ENCODE measurements at places on chromosomes 7 and 10.

GRCh38 chr10:128596906-128597305 is 470.7 kb upstream of the MKI67 start:
- DNase-seq = no peak

DNA sequence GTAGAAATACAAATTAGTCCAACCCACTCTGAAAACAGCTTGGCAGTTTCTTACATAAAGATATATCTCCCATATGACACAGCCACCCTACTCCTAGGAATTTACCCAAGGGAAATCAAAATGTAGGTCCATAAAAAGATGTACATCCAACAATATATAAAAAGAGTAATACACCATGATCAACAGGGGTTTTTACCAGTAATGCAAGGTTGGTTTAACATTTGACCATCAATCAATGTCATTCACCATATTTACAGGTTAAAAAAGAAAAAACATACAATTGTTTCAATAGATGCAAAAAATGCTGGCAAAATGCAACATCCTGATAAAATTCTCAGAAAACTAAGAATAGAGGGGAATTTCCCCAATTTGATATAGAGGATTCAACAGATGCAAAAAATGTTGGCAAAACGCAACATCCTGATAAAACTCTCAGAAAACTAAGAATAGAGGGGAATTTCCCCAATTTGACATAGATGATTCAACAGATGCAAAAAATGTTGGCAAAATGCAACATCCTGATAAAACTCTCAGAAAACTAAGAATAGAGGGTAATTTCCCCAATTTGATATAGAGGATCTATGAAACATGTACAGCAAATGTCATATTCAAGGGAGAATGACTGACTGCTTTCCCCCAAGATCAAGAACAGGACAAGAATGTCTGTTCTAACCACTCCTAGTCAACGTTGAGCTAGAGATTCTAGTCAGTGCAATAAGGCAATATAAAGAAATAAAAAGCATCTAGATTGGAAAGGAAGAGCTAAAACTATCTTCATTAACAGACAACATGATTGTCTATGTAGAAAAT is 13.7 kb downstream of the ADAP1 start:
- DNase-seq = peak; percentile 15

- DNase-seq = no peak
These were observed 127.9 kb downstream of the ARID5B start for GRCh38 chr10:62029401-62029800.

GRCh38 chr7:79241288-79242060 is 212.0 kb downstream of the MAGI2 start:
- DNase-seq = no peak

DNA sequence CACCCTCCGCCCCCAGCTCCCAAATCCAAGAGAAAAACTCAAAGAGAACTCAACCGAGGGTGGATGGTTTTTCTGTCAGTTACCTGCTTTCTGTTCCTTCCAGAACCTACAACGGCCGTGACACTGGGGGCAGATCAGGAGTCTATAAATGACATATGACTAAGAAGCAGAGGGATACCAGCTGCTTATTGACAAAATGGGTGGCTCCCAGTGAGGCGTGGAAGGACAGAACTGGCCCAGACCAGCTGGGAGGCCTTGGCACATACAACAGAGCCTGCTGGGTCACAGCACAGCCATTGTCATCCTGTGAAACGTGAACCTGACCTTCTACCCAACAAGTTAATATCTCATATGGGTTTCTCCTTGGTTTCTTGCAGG is 84.3 kb upstream of the ADRB1 start:
- no peak for DNase-seq

- no peak for DNase-seq
These were observed 251.0 kb downstream of the DYNC1I1 start for GRCh38 chr7:96023387-96023786.

DNA sequence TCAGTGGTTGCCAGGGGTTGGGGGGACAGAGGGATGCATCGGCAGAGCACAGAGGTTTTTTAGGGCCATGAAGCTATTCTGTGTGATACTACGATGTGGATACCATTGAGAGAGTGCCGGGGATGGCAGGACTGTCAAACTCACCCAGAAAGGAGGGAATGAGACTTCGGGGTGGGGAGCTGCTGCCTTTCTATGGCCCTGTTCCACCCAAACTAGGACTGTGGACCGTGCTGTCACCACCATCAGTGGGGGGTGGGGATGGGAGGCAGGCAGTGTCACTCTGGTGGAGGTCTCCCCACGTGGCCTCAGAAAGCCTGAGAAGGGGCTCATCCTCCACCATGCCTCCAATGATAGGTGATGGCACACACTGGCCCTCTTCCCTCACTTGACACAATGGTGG is 146.2 kb downstream of the PTPN20 start:
- DNase-seq = no peak

- no peak for DNase-seq
These were observed 148.6 kb downstream of the ELFN1 start for GRCh38 chr7:1818575-1819258.

DNA sequence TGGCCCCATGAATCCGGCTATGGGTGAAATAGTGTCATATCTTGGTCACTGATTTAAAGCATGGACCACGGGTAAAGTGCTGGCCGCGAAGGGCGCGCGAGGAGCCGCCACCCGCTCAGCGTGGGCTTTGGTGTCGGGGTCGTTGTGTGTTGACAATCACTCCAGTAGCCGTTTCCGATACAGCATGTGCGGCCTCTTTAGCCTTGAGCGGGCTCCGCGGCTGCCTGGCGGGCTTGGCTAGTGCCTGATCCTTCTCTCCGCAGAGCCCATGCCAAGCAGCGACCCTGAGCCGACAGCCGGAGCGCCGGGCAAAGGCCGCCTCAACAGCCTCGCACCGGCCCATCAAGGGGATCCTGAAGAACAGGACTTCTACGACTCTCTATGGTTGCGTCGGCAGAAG is 105.9 kb downstream of the SLC37A3 start:
- DNase-seq = no peak

GRCh38 chr10:79385392-79385795 is 38.1 kb downstream of the PPIF start:
- DNase-seq = no peak

DNA sequence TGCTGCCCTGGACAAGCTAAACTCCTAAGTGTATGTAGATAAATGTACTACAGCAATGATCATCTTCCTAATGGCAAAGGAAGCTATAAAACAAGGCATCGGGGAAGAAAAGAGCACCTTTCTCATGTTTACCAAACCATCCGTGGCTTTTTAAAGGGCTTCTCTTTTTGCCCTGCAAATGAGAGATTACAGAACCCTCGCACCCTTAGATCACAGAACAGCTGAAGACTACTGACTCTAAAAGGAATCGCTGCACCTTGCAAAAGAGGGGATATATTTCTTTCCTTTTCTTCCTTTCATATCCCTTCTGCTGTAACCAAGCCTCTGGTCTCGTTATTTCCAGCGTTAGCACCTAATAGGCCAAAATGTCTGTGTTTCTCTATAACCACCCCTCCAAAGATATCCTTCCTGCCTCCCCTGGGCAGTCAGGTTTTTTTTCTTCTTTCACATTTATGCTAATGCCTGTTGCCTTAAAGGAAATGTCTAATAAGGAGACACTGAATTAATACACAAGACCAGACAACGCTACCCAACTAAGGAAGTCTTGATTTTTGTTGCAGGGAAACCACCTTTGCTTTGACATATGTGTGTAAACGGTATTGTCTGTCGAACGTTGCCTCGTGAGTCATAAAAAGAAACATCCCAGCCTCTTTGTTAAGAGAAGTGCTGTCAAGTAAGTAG is 10.5 kb downstream of the ST8SIA6 start:
- DNase-seq = peak; percentile 47

GRCh38 chr10:35219891-35220890 is 93.5 kb downstream of the CREM start:
- DNase-seq = no peak

- DNase-seq = no peak
These were observed 130.3 kb downstream of the SDK1 start for GRCh38 chr7:3431306-3431705.

DNA sequence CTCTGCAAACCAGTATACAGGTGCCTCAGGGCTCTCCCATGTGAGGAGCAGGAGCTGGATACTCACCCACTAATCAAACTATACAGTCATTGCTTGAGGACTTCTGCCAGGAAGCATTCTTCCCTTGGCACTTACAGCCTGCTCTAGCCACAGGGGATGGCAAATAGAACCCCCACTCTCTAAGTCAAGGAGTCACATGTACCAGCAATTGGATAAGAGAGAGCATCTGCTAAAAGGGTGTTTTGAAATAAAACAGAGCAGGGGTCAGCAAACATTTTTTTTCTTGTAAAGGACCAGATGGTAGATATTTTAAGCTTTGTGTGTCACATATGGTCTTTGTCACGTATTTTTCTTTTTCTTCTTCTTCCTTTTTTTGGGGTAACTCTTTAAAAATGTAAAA is 865.2 kb upstream of the GHITM start:
- no peak for DNase-seq

DNA sequence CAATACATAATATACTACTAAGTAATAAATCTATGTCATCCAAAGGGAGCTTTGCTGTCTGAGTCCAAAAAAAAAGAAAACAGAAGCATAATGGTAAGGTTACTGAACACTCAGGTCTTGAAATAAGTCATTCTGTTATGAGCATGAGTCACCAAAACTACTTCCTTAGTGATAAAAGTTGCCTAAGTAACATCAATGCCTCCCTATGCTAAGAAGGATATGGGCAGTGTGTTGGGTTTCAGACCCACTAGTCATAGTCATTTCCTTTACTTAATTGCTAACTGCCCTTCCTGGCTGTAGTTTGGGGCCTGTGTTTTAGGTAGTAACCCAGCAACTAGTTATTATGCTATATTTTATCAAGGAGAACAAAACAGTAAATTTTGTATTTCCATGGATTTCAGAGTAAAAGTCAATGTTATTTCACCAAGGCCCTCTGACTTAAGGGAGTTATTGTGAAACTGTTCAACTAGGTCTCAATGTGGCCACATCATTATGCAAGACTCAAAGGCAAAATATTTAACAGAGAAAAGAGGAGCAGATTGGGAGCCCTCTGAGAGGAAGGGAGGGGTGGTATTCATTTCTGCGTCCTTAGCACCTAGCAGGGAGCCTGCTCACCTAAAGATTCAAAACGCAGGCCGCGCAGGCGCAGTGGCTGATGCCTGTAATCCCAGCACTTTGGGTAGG is 11.7 kb upstream of the VIM start:
- DNase-seq = peak; percentile 86

DNA sequence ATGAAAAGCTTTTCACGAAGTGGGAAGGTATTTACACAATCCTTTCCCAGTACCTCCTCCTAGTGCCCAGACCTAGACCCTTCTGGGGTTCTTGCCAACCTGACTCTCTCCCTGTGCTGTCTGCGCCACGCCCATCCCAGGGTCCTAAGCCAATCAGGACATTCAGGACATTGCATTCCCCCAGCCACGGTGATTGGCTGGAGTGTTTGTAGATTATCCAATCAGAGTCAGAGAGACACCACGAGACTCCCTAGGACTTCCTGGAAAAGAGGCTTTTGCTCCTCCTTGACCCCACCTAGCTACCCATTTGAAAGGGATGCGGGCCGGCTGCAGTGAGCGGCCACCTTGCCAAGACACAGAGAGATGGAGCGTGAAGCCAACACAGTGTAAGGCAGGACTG is 3.5 kb upstream of the GDF2 start:
- no peak for DNase-seq

DNA sequence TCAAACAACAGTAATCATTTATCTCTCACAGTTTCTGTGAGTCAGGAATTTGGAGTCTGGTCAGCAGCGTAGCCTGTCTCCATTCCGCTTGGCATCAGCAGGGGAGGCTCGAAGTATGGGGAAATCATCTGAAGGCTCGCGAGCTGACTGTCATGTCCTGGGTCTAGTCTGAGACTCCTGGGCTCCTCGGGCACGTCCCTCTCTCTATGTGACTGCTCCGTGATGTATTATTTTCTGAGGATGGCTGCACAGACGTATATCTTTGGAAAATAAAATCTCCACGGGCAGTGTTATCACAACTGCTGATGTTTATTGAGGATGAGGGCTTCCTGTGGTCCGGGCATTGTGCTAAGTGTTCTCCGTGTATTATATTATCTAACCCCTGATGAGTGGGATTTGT is 23.3 kb upstream of the PCGF5 start:
- no peak for DNase-seq

- peak; percentile 55 for DNase-seq
These were observed 5.4 kb downstream of the IDI1 start for GRCh38 chr10:1043532-1043995.

DNA sequence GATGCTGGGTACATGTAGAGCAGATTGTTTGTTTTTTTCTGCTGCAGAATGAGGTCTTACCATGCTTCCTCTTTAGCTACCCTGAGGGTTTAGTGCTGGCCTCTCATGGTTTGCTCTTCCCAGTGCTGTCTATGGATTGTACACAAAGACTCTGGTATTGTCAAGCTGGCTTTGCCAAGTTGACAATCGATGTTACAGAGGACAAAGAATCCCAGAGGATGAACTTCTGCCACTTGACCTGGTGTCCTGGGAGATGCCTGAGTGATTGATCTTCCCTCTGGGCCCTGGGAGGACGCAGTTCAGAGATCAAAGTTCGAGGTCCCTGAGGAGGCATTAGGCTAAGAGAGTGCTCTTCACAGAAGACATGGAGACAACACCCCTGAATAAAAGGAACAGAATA is 865.4 kb downstream of the CCSER2 start:
- no peak for DNase-seq

DNA sequence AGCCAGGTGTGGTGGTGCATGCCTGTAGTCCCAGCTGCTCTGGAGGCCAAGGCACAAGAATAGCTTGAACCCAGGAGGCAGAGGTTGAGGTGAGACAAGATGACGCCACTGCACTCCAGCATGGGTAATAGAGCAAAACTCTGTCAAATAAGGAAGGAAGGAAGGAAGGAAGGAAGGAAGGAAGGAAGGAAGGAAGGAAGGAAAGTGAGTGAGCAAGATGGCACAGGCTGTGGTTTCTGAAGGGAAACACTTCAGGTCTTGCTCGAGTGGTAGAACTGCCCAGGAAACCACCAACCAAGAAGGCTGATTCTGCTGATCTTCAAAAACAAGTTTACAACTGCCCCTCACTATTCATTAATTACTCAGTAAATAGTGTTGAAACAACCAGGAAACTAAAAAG is 45.2 kb downstream of the EZH2 start:
- DNase-seq = peak; percentile 24

GRCh38 chr7:133121175-133121844 is 39.4 kb upstream of the CHCHD3 start:
- no peak for DNase-seq

- no peak for DNase-seq
These were observed 29.7 kb downstream of the IMMP2L start for GRCh38 chr7:111532625-111533024.
